Bronchial epithelial cell (primary cell): ENCODE measurements at places on chromosomes 4 and X. TPM values are rescaled to one million over a fixed set of nuclear protein-coding genes. Genes with fewer than 3 reads are reported as not detected.
A peak's percentile ranks its signal among the peaks of the same experiment; 100 is the strongest.

GRCh38 chrX:134324359-134324758 lies 87.4 kb downstream of the CCDC160 start:
- no peak for DNase-seq

GRCh38 chrX:139290310-139290709 lies 240.2 kb upstream of the F9 start:
- DNase-seq = peak; percentile 15

- no peak for DNase-seq
These were observed 26.6 kb upstream of the CD99 start for GRCh38 chrX:2664502-2664901.

DNA sequence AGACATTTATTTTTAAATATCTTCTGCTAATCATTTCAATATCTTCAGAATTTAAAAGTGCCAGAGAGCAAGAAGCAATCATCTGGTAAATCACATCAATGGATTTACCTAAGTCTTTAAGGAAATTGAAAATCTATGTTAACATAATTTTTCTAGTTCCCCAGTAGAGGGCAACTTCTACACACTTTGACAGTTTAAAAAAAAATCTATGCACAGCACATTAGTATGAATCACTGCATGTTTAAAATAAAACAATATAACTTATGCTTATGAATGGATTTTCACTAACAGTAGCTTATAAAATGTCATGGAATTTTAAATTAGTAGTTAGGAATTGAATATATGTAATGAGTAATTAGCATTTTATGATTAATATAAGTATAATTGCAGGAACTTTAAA lies 126.5 kb downstream of the REELD1 start:
- peak; percentile 56 for DNase-seq

GRCh38 chr4:48898733-48899431 lies 7.7 kb downstream of the OCIAD2 start:
- DNase-seq = peak; percentile 34

DNA sequence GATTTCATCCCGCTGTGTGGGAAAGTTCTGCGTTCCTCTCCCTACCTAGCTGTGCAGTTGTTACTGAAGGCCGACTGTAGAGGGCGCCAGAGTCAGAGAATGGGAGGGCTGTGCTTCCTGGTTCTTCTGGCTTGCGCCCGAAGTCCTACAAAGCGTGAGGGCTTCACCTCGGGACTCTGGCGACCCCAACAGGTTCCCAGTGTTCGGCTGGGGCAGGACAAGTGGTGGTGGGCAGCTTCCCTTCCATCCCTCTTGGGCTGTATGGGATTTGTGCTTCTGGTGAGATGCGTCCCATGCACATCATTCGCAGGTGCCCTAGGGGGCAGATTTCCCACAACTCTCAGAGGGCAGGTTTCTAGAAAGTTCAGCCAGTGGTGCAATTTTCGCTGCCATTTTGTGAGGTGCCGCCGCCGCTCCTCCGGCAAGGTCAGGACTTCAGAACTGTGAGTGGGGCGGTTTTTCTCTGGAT lies 27.3 kb downstream of the CT45A1 start:
- no peak for DNase-seq

GRCh38 chr4:39319676-39320075 lies 46.5 kb downstream of the RFC1 start:
- DNase-seq = peak; percentile 98

- no peak for DNase-seq
These were observed 138.9 kb downstream of the SMIM20 start for GRCh38 chr4:26052663-26053541.

DNA sequence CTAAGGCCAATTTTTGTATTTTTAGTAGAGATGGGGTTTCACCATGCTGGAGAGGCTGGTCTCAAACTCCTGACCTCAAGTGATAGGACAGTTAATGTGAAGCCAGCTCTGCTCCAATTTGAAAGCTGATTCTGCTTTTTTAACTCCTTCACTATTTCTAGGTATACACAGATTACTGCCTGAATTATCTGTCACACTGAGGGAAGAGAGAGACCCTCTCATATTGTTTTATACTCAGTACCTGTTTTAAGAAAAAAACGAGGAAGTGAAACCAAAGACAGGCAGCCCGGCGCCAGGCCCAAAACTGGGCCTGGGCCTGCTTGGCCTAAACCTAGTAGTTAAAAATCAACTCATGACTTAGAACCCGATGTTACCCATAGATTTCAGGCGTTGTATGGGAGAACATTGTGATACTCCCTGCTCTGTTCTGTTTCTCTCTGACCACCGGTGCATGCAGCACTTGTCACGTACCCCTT lies 1601.5 kb upstream of the PCDH10 start:
- DNase-seq = no peak

DNA sequence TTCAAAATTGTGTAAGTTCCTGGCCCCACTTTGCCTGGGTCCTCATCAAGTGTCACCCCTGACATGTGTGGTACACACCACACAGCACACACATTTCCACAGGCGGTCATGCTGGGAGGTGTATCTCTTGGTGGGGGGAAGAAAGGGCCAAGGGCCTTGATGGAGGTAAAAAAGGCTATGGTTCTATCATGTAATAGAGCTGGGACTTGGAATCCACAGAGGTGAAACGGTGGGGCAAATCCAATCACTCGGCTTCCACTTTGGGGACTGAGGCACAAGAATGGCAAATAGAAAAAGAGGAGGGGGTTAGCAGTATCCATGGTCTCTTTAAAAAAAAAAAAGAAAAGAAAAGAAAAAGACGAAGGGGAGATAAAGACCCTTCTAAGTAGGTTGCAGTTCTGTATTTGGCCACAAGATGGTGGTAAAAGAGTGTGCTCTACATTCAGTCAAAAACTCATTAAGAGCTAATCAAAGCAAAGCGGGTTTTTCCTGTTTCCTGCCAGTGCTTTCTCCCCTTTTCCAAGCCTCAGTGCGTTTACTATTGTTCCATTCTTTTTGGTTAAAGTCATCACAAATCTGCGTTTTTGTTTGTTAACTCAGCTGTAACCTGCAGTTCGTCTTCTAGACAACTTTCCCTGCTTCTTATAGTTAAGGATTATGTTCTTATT lies 37.0 kb upstream of the ATP6AP2 start:
- DNase-seq = peak; percentile 57

- no peak for DNase-seq
These were observed 26.7 kb upstream of the STOX2 start for GRCh38 chr4:183878251-183878970.

DNA sequence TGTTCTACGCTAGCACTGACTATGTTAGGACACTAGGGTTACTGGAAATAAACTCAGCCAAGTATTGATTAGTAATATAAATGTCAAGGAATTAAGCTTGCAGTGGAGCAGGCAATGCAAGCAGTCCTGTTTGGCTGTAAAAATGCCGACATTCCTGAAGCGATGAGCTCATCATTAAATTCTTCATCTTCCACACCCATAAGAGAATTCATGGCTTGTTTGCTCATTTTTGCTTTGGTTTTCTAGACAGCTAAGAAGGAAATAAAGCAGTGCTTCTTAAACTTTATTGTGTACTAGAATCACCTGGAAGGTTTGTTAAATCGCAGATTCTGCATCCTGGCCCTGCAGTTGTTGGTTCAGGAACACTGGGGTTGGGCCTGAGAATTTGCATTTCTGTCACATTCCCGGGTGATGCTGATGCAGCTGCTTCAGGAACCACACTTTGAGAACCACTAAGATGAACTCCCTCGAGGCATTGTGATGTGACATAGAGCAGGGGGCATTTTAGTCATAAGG lies 17.8 kb downstream of the ANXA3 start:
- DNase-seq = peak; percentile 87

DNA sequence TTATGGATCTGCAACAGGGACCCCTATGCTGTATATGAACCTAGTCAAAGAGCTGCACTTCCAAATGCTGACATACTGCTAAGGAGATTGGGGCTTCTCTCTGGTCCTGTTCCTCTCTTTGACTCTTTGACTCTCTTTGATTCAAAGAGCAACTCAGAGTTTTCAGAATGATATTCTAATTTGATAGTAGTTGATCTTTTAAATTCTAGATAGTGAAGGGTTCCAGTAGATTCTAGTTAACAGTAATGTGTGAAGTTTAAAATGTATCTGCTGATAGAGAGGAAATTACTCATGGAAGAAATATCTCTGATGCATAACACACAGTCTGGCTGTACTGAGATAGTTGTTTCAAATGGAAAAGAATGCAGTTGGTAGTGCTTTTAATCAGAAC lies 239.1 kb downstream of the RASL11B start:
- DNase-seq = peak; percentile 78

DNA sequence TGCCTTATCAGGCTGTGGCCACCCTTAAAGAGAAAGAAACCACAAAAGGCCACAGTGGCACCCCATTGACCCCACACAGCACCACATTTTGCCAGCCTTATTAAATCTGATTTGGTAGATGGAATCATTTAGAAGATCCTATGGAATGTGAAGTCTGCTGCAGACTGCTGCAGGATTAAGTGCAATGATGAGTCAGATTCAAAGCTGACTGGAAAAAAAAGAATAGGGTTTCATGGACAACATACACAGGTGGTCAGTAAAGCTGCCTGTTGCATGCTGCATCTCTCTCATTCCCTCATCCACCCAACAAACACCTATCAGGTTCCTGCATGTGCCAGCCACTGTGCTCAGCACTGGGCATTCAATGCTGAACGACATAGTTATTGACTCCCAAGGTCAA lies 56.6 kb downstream of the CHST7 start:
- peak; percentile 12 for DNase-seq

- DNase-seq = no peak
These were observed 208.6 kb upstream of the SLC7A11 start for GRCh38 chr4:138450546-138451275.

DNA sequence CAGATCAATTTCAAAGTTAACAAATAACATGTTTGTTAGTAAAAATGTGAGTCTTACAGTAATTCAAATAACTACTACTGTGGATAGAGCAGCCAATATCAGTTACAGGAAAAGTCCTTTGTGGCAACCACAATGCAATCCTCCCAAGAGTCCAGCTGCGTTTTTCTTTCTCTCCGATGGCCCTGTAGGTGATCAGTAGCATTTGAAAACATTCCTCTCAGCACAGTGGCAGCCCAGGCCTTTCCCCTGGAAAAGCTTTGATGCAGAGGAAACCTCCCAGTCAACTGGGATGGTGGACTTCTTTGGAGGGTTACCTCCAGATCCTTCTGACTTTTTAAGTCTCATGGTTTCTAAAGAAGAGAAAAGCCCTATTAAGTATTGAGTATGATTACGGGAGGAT lies 18.0 kb upstream of the PDZD4 start:
- DNase-seq = no peak

GRCh38 chr4:2834001-2834921 lies 9.4 kb upstream of the ADD1 start:
- no peak for DNase-seq

DNA sequence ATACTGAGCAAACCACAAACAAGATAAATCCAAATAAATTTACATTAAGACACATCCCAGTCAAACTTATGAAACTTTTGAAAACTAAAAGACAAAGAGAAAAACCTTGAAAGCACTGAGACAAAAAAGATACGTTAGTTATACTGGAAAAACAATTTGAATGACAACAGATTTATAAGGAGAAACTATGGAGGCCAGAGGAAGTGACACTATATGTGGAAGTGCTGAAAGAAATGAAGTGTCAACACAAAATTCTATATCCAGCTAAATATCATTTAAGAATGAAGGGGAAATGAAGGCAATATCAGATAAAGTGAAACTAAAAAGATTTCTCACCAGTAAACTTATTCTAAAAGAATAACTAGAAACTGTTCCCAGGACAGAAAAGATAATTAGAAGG lies 283.7 kb downstream of the RAPGEF2 start:
- DNase-seq = no peak

The MAGEA8 gene
- not detected in 2 replicates for total RNA-seq

The TIGD4 gene
- total RNA-seq = under 0.01 and 0.38 TPM in 2 replicates

The TXK gene
- under 0.01 and 0.13 TPM in 2 replicates for total RNA-seq

The MAB21L2 gene
- not detected in 2 replicates for total RNA-seq

The C4orf51 gene
- not detected in 2 replicates for total RNA-seq

The DNAAF6 gene
- total RNA-seq = not detected in 2 replicates

The SMIM31 gene
- total RNA-seq = not detected in 2 replicates

The PRDM8 gene
- 0.26 and 0.53 TPM in 2 replicates for total RNA-seq

The FGB gene
- total RNA-seq = not detected in 2 replicates

The ARHGEF6 gene
- 0.26 and 0.77 TPM in 2 replicates for total RNA-seq

The CXCL8 gene
- 1.8 and 2.9 TPM in 2 replicates for total RNA-seq

The MAGEA9B gene
- not detected in 2 replicates for total RNA-seq

The WNK3 gene
- total RNA-seq = 0.26 and 0.51 TPM in 2 replicates

The COL4A5 gene
- 48.4 and 63.1 TPM in 2 replicates for total RNA-seq

The TEC gene
- total RNA-seq = 0.53 and 2.8 TPM in 2 replicates

The ESX1 gene
- total RNA-seq = not detected in 2 replicates

The MAGEA3 gene
- total RNA-seq = not detected in 2 replicates
